ENCODE measurements at places on chromosomes 6 and 20.

GRCh38 chr6:33708516-33709204 lies 2.8 kb downstream of the UQCC2 start:
- DNase-seq, result no peak

DNA sequence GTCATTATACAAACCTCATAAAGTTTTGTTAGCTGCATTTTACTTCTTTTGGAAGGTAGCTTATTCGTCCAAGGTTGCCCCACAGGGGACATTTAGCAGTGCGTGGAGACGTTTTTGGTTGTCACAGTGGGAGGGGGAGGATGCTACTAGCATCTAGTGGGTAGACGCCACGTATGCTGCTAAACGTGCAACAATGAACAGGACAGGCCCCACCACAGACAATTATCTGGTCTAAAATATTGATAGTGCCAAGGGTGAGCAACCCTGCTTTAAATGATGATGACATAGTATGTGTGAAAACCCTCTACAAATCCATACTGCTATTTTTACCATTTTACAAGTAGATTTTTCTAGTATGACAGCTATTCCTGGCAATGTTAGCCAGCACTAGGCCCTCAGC lies 13.9 kb upstream of the GCNT2 start:
- no peak for DNase-seq

GRCh38 chr6:89353702-89354392 lies 1.3 kb upstream of the UBE2J1 start:
- DNase-seq, result no peak

DNA sequence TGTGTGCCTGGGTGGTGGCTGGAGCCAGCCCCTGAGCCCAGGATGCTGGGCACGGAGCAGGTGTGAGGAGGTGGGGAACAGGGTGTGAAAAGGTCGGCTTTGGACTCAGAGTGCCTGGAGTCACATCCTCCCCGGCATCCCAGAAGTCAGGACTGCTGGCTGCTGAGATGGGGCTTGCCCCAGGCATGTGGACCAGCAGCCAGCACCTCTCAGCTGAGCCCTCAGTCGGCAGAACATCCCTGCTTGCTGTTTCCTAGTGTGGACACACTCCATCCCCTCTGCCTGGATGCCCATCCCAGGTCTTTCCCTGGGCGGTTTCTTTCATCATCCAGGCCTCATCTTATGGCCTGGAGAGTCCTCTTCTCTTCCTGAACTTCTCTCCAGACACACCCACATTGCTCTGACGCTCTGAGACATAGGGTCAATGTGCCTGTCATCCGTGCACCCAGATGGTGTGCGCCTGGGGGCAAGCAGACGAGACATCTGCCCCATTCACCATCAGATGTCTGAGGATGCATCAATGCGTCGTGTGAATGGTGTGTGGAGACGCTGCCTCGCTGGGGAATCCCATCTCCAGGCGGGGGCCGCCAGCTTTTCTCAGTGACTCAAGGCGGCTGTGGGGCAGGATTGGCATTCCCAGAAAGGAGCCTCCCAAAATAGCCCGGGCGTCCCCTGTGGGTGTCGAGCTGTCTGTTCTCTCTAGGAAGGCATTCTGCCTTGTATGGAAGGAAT lies 104.2 kb downstream of the SYCP2 start:
- no peak for DNase-seq

DNA sequence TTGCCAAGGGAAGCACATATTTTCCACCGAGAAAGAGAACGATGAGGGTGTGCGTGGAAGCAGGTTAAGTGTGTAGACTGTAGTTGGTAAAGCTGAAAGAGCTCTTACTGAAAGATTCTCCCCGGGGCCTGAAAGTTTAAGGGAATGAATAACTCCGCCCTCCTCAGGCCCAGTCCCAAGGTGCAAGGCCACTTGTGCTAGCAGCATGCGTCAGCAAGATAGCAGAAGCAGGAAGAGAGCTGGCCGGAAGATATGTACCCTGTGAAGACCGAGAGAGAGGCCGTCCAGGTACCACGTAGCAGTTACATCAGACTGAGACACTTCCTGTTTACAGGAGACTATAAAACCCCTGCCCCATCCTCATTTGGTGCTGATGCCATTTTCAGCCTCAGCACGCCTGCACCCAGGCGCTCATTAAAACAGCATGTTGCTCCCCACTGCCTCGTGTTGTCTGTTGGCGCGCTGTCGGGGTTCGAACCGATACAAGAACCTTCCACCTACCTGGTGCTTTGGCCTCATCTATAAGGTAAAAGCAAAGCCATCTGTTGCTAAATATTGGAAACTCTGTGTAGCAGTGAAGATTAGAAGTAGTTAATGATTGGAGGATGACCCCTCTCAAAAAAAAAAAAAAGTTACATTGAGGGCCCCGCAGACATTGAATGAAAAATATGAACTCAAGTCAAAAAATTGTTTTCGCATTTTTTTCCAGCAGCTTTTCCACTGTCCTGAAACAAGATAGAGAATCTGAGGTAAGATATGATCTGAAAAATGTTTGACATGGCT lies 18.6 kb upstream of the FAM135A start:
- no peak for DNase-seq

DNA sequence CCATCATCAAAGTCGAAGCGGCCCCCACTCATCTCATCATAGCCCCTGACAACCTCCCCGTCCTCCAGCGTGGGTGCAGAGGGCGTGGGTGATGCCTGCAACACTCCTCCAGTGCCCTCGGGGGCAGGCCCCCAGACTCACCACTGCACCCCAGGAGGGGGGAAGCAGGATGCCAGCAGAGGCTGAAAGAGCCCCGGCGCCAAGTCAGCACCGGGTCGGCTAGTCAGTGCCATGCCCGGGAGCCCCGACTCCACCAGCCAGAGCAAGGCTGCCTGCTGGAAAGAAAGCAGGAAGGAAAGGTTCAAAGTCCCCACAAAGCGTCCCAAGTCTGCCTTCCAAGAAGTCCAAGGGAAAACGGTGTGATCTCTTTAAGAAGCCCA lies 324 bp downstream of the JPH2 start:
- no peak for DNase-seq
